ENCODE measurements at places on chromosomes 6 and 20. TPM values are rescaled to one million over a fixed set of nuclear protein-coding genes. Genes with fewer than 3 reads are reported as not detected.

GRCh38 chr6:44022296-44022661 is 105.0 kb downstream of the MRPL14 start:
- no peak for DNase-seq

GRCh38 chr6:2810092-2810671 is 31.5 kb downstream of the SERPINB1 start:
- no peak for DNase-seq

DNA sequence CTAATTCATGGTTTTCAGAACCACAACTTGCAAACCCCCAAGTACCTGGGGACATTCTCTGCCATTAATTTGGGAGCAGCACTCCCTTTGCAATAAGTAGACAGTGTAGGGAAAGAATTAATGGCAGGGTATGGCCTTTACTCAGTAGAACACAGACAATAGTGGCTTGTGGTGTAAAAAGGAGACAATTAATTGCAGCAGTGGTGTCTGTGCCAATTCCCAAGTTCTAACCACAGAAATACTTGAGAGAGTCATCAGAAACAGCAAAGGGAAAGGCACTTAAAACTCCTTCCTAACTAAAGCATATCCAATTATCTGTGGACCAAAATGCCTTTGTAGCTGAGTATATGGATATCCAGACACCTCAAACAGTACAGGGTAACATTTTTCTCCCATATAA is 257.6 kb upstream of the POU3F2 start:
- DNase-seq, result no peak

DNA sequence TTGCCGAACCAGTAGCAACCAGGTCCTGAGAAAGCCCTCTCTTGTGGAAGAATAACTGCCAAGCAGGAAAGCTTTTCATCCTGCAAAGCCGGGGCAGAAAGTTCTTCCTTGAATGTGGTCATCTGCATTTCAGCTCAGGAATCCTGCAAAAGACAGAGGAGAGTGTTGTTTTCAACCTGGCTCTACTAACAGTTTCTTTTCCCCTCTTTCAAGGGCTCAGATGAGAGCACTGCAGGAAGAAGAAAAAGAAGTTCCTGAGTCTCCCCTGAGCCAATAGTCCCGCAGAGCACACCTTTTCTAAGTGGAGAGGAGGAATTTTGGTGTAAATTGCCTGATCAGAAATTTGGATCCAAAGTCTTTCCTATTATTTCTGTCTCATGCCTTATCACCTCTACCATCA is 10.7 kb downstream of the HLA-DRB1 start:
- DNase-seq, result no peak

DNA sequence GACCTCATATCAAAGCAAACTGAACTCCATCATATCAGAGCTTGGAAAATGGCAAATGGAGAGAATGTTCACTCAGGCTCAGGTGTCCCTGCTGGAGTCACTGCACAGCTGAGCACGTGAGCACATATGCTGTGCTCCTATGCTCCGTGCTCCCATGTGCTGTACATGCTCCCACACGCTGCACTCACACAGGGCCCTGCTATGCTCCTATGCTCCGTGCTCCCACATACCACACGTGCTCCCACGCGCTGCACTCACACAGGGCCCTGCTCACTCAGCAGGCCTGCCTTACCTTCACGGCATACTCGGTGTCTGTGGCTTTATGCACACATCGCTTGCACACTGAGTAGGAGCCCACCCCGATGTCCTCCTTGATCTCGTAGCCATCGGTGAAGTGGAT is 65.7 kb upstream of the MPC1 start:
- DNase-seq, result no peak

- DNase-seq, result no peak
These were observed 288.8 kb downstream of the BTBD9 start for GRCh38 chr6:38350942-38351341.

- no peak for DNase-seq
These were observed 46.0 kb upstream of the INSM1 start for GRCh38 chr20:20321917-20322316.

GRCh38 chr6:3517350-3517749 is 60.5 kb upstream of the SLC22A23 start:
- no peak for DNase-seq

GRCh38 chr20:12893019-12893418 is 115.8 kb upstream of the SPTLC3 start:
- DNase-seq, result no peak

DNA sequence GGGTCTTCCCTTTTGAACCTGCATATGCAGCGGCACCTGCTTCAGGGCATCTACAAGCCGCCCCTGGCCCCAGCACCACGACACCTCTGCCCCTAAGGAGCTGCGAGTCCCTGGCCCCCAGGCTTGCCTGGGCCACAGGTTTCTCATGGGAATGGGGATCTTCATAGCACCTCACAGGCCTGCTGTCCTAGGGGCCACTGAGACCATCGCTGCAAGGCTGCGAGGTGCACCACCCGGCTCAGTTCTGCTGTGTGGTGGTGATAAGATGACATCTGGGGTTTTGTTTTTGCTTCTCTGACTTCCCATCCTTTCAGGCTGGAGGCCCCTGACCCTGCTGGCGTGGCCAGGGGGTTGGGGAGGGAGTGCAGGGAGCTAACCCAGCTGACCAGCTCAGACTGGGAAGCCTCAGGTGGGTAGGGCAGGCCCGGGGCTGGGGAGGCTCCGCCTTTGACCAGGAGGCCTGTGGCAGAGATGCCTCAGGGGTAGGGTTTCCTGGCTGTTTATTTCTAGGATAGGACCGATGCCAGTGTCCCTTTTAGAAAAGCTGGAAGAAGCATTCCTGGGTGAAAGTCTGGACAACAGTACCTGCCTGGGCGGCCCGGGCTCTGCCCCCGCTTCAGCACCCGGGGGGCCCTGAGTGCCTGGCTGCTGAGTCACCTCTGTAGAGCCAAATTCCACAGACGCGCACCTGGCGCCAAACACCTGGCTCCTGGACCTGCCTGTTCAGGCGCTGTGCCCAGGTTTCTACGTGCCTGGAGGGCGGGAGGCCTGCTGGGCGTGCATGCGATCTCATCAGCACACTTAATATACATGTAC is 264.7 kb downstream of the DLL1 start:
- DNase-seq, result no peak

GRCh38 chr6:19410481-19410880 is 426.7 kb upstream of the ID4 start:
- DNase-seq, result no peak

- no peak for DNase-seq
These were observed 36.6 kb downstream of the GMPR start for GRCh38 chr6:16274885-16275589.

- DNase-seq, result no peak
These were observed 1.0 kb upstream of the RIPOR2 start for GRCh38 chr6:24936641-24937317.

GRCh38 chr6:63307581-63308246 is 12.1 kb downstream of the LGSN start:
- peak; percentile 72 for DNase-seq

DNA sequence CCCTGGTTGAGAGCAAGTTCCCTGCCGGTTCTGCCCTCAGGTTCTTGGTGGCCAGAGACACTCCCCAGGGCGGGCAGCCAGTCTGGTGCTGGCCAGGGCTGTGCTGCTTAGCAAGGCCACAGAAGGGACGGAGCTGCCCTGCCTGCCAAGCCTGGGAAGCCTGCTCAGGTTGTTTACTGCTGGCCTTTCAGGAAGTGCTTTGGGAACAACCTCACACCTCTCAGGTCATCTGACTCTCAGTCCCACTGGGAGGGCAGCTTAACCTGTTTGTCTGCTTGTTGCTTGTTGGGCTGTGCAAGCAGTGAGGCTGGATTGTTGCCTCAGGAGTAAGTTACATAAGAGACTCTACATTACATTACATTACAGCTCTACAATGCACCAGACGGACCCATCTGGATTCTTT is 75.8 kb upstream of the AFDN start:
- peak; percentile 77 for DNase-seq

The SCRT2 gene
- total RNA-seq, result not detected

The HLA-DQA1 gene
- total RNA-seq, result not detected

All from HepG2 (cell line).